ENCODE measurements at places on chromosomes 12 and 14.

GRCh38 chr14:23069413-23069806, 12.1 kb upstream of the CDH24 start:
- no peak for DNase-seq

DNA sequence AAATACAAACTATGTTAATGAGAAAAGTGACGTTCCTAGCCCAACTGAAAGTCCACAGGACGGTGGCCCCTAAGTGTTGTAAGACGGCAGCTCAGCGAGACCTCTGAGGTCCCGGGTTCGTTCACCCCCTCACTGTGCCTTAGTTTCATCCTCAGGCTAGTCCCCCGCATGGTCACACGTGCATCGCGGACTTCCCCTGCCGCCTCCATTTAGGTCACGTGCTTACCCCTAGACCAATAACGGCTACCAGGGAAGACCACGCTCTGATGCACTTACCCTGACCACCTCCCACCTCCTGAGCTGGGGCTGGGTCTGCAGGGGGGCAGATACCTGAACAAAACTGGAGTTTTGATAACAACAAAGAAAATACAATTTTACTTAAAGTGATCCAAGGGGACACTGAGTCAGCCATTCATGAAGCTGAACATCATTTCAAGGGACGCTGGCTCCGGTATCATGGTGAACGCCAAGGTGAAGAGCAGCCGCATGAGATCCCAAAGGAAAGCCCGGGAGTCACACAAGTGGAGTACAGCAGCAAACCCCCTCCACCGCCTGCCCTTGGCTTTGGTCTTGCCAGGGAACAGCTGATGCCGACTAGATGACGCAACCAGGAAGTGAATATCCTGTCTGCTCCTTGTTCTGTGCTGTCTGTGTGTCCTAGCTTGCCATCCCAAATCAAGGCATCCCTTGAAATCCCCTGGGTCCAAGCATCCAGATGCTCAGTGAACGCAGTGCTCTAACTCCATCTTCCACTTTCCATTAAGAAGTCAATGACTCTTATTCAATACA, 274.1 kb downstream of the PCNX1 start:
- DNase-seq = no peak

DNA sequence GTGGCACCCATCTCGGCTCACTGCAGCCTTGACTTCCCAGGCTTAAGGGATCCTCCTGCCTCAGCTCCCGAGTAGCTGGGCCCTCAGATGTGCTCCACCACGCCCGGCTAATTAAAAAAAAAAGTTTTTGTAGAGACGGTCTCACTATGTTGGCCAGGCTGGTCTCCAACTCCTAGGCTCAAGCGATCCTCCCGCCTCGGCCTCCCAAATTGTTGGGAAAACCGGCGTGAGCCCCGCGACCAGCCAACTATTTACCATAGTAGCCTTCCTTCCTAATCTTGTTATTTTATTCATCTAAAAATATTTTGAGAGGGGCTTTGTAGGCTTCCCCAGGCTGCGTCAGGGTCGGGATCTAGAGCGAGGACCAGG, 25.4 kb upstream of the YY1 start:
- no peak for DNase-seq

DNA sequence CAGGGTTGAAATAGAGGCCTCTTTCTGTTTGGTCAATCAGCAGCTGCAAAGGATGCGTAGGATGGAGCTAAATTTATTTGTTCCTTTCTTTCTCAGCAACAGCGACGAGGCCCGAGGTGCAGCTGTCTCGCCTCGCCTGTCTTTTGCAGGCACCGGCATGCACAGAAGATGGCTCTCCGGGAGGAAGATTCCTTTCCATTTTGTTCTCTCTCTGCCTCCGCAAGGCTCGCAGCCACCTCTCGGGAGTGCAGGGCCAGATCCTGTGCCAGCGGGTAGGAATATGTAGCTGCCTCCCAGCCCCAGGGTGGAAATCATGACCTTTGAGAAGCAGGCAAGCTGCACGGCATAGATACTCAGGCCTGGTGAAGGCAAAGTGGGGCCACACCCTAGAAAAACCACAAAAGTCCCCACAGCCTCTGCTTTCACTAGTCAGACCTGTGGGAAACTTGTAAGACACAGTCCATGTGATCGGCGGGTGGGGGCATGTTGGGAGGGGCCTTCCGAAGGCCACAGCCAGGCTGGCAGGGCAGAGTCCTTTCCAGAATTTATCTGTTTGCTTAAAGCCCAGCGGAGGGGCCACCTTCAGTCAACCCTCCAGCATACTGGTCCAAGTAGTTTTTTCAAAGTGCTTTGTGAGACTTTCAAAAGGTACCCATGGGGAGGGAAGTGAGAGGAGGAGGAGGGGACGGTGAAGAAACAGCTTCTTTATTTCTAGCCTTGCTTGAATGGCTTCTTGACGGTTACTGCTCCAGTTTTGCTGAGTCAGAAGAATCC, at the start of gene MAP1LC3B2:
MAP1LC3B2 (plus strand) TSS at position 220 of the 774 bp plus-strand sequence. CDS start 16,562 bp downstream, outside the sequence.
- DNase-seq = no peak

DNA sequence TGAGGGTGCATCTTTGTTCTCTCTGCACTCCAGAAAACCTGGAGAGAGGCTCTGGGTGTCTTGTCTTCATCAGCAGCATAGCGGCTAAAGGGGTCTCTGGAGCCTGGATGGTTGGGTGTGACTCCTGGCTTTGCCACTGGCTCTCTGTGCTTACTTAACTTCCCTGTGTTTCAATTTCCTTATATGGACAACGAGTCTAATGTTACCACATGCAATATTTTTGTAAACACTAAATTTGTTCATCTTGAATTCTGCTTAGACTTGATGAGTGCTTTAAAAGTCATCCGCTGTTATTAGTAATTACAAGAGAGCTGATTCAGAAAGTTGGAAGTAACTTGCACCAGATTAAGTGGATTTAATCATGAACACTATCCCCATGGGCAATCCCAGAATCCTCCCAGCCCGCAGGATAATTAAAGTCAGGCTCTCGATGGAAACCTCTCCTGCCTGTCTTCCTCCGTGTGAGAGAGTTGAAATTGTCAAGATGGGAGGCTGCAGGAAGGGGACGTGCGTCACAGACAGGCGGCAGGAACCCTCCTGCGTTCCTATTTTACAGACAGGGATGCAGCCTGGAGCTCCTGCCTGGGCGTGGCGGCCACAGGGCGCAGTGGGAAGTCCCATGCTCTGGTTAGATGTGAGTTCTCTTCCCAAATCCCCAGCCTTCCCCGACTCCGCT, 201.2 kb downstream of the TTC8 start:
- no peak for DNase-seq

DNA sequence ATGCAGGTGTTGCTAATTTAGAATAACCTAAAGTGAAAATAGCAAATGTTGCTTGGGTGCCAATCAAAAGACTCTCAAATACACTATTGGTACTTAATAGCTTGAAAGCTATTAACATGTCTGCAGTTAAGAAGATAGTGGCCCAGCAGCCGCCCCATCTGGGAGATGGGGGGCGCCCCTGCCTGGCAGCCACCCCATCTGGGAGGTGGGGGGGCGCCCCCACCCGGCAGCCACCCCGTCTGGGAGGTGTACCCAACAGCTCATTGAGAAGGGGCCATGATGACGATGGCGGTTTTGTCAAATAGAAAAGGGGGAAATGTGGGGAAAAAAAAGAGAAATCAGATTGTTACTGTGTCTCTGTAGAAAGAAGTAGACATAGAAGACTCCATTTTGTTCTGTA, 923.1 kb upstream of the MDGA2 start:
- DNase-seq = no peak

GRCh38 chr12:96445691-96446583, 43.4 kb upstream of the CFAP54 start:
- DNase-seq = no peak

DNA sequence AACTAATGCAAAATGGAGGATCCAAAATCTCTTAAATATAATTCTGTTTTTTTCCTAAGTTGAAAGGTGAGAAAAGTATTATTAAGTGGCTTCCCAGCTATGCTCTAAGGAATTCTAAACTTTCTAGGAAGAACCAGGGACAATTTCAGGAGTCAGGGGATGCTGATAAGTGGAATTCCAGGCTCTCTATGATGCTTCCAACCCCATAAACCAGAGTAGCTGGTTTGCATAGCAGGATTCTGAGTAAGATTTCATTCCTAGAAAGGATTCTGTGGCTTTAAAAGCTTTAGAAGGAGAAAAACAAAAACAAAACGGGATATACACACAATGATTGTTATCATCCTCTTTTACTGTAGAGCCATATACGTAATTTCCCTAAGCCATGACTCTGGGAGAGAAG, 93.9 kb downstream of the SLC16A7 start:
- DNase-seq = no peak

DNA sequence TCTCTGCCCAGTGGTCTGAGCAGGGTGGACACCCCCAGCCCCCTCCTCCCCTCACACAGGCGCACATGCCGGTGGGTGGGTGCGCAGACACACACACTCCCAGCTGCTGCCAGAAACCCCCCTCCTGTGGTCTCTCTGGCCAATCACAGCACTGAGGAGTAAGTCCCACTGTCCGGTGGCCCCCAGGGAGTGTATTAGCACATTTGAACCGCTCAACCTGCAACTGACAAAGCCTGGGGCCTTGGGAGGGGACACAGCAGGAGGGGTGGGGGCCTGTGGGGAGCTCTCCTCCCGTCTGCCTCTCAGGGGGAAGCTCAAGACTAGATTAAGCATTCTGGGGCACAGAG, 11.7 kb downstream of the FIGNL2 start:
- DNase-seq = no peak

GRCh38 chr12:118175823-118176447, 40.0 kb downstream of the PEBP1 start:
- no peak for DNase-seq

DNA sequence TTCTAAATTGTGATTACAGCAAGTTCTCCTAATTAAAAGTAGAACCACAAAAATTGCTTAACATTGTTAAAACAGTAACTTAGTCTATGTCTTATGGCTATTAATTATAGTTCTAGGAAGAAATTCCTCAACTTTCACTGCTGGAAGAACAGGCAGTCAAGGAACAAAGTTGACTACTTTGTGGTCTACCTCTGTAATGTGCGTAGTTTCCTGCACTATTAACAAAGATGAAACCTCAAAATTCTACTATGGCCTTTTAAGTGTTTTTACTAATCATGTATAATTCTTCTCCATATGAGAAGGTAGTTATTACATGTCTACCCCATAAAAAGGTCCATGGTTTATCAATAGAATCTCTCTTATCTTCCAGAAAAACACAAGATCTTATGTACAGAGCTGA, 7.6 kb downstream of the RASSF9 start:
- no peak for DNase-seq

DNA sequence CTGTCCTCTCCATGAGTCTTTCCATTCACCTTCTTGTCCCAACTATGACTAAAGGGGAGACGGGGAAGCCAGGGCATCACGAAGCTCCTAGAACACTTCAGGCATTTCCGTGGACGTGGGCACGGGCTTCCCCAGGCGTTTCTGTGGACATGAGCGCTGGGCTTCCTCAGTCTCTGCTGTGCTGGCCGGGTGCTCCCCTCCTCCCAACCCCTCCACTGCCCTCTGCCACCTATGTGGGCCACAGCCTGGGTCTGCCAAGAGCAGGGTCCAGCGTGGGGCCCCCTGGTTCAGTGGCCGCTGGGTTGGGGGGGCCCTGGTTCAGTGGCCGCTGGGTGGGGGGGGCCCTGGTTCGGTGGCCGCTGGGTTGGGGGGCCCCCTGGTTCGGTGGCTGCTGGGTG, 14.8 kb downstream of the HIP1R start:
- no peak for DNase-seq
